Fibroblast of gingiva (primary cell): ENCODE measurements at places on chromosomes 4 and X.

GRCh38 chr4:1329408-1330371 lies 17.3 kb upstream of the UVSSA start:
- DNase-seq = peak; percentile 17

DNA sequence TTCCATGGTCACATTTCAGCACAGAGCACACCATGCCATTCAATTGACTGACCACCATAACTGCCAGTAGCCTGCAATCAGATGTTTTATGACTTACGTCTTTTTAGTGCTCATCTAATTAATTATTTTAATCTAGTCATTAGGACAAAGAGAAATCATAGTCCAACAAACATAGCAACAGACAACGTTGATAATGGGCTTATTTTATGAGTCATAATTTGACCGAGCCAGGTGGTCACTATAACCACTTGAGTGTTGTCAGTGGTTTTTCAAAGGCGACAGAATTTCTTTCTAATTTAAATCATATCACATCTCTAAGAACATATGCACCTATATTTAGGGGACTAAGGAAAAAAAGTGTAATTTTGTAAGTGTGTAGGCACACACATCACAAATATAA lies 1.9 kb downstream of the SEC24D start:
- peak; percentile 14 for DNase-seq

- DNase-seq = no peak
Measured at GRCh38 chr4:144985014-144985413, 113.0 kb downstream of the ANAPC10 start.

GRCh38 chrX:25020391-25020904 lies 4.7 kb upstream of the ARX start:
- DNase-seq = no peak

GRCh38 chr4:183163135-183163534 lies 64.1 kb downstream of the WWC2 start:
- no peak for DNase-seq

GRCh38 chr4:48653217-48654014 lies 126.7 kb downstream of the FRYL start:
- peak; percentile 67 for DNase-seq

DNA sequence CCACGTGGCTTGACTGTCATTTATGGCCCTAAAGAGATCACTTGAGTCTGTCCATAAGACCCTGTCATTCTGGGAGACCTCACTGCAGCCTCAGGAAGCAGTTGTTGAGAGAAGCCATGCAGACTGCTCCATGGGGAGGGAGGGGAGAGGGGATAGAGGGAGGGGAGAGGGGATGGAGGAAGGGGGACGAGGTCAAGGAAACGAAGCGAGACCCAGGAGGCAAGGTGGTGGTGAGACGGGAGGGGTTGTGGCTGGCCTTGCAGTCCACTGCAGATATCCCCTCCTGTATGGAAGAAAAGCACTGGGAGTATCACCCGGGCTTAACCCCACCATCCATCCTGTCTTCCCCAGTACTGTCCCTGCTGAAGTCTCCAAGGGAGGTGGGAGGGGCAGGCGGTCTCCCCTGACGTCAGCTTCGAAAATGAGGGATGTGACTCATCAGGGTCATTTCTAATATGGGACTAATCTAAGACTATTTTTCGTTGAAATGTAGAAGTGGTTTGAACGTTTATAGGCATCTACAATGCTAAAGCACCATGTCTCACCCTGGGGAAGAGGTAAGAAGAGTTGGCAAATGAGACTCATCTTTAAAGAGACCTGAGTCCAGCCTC lies 5.6 kb downstream of the TMEM255A start:
- DNase-seq = no peak

GRCh38 chr4:26178854-26179253 lies 142.0 kb upstream of the RBPJ start:
- DNase-seq = peak; percentile 65

GRCh38 chr4:73692254-73692653 lies 48.1 kb upstream of the CXCL8 start:
- no peak for DNase-seq

- no peak for DNase-seq
Measured at GRCh38 chr4:168487282-168488035, 7.2 kb upstream of the DDX60L start.
